ENCODE measurements at places on chromosomes 16 and 17.

- no peak for DNase-seq
These were observed 11.7 kb downstream of the ZNHIT3 start for GRCh38 chr17:36498155-36498554.

DNA sequence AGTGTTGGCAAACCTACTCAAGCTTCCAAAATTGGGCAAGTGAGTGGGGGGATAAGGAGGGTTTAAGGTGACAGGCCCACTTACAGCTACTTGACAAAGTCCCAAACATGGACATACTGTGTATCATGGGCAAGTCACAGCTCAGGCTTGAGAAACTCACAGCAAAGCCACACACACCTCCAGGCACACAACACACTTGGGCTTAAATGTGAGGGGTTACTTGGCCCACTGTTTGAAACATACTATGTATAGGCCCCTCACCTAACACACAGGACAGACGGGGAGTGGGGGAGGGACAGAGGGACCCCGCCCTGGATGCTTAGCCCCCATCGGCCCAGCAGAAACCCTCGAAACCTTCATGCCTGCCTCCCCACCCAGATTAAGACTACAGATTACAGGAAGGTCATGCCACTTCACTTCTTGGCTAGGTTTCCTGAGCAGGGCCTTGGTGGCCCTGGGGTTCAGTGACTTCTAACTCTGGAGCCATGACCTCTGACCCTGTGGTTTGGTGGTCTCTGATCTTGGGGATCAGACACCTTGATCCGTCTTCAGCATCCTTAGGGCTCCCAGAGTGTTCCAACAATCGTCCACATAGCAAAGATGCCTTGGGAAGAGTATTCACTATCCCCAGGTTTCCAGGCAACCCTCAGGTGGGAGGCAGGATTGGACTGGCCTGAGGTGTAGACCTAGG, 2.3 kb upstream of the SAMD14 start:
- DNase-seq = no peak

- no peak for DNase-seq
These were observed 7.8 kb downstream of the NCBP3 start for GRCh38 chr17:3838206-3838605.

DNA sequence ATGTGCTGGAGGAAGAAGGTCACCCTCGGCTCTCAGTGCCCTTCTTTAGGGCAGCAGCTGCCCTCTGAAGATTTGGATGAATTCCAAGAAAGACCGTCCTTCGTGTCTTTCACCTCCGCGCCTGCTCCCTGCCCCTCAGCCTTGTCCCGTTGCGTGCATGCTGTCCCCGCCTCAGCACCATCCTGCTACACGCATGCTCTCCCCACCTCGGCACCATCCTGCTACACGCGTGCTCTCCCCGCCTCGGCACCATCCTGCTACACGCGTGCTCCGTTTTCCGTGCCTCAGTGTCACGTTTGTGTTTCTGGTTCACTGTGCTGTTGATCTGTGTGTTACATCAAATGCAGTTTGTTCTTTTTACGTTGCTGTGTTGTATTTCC, 13.5 kb downstream of the ACSF3 start:
- peak; percentile 45 for DNase-seq

- no peak for DNase-seq
These were observed 765 bp downstream of the KRT19 start for GRCh38 chr17:41527063-41528023.

- no peak for DNase-seq
These were observed 1.4 kb upstream of the NBR1 start for GRCh38 chr17:43169561-43170139.

GRCh38 chr16:4511441-4512082, 27.0 kb downstream of the CDIP1 start:
- DNase-seq = no peak
